ENCODE measurements at places on chromosomes 1 and 21.

DNA sequence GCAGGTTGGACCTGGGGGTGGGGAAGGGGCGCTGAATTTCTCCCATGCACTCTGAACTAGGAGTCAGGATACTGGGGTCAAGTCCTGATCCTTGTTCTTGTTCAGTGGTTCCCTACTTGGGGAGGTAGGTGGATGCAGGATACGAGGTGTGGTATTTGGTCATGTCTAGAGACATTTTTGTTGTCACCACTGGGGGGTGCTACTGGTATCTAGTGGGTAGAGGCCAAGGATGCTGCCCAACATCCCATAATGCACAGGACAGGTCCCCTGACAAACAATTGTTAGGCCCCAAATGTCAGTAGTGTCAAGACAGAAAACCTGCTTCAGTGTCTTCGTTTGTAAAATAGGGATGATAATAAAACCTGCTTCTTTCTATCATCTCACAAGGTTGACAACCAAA, 259.0 kb upstream of the FOXD3 start:
- no peak for DNase-seq

- DNase-seq = no peak
Observed at GRCh38 chr1:175225805-175226129, 33.2 kb upstream of the KIAA0040 start.

DNA sequence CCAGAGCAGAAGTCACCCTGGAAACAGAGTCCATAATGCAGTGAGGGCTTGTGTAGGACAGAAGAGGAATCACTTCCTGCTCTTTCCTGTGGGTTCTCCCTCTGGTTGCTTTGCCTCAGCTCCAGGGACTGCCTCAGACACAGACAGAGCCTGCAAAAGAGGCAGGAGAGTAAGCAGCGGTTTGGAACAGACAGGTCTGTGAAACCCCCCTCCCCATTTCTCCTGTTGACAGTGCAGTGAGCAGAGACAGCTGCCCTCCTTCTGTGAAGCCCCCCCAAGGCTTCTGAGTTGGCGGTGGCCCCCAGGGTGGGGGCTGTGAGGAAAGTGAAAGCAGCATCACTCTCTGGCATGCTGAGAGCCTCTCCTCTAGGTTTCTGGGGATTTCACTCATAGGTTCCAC, 53.0 kb downstream of the MAB21L3 start:
- DNase-seq = no peak

DNA sequence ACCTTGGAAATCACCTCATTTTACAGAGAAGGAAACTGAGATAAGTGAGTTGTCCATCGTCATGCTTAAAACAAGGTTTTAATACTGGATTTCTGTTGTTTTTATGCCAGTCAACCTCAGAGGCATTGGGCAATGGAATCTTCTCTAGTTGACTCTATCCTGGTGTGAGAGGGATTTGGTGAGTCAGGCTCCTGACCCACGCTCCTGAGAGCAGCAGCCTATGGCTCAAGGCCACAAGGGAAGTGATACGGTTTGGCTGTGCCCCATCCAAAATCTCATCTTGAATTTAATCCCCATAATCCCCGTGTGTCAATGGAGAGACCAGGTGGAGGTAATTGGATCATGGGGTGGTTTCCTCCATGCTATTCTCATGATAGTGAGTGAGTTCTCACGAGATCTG, 90.1 kb downstream of the TLR5 start:
- no peak for DNase-seq

DNA sequence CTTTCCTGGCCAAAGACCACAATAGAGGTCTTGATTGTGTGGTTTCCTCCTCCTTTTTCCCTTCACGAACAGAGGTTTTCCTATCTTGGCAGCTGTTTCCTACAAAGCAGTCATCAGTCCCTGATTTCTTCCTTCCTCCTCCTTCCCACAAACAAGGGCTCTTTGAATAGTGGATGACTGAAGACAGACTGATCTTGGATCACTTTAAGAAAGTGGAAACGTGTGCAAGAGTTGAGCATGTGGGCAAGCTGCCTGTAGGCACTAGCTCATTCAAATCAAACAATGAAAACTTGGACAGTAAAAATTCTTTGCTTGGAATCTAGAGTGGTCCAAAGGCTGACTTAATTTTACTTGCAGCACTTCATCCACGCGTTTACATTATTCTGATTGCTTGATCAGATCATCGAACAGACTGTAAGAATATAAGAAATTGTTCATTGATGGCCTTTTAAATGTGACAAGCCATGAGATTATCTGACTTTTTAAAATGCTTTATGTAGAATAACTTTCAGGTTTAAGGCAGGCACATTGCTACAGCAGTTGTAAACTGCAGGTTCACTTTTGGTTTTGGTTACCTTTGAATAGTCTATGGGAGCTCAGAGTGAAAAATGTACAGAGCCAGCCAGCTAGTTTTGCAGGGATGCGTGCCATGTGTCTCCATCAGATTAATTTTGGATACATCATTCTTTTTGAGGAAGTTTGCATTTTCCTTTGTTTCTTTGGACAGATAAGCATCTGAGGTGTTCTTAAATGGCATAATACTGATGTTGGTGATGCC, 34.4 kb downstream of the ADGRL2 start:
- no peak for DNase-seq

- DNase-seq = no peak
Observed at GRCh38 chr1:10438677-10439163, 8.5 kb downstream of the CENPS start.

- DNase-seq = no peak
Observed at GRCh38 chr1:161721738-161722343, 497 bp downstream of the FCRLB start.

DNA sequence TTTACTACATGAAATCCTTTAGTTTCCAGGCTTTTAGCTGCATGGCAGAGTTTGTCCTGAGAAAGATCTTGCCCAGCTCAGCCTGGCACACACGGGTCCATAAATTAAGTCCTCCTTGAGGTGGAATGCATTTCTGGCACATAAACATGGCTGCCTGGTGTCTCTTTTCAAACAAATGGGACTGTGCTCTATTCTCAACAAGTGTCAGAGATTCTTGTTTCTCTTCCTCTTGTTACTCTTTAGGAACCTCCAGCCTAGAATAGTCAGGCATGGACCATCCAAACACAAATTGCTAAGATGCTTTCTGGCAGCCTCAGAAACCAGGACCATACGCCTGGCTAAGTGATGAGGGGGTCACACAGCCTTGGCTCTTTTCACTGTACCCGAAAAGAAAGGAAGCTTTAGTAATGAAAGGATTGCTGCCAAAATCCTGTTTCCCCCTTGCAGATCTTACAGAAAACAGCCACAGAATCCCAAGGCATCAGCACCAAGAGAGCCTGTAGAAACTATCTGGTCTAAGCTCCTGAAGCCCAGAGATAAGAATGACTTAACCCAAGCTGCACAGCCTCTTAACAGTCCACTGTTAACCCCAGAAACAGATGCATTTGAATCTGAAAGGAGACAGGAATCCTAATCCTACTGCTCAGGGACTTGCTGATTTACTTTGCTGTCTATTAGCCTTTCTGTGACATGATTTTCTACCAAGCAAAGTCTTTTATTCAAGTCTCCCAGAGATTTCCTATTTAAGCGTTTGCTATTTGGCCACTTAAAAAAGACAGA, 31.9 kb upstream of the NRDC start:
- DNase-seq = no peak

DNA sequence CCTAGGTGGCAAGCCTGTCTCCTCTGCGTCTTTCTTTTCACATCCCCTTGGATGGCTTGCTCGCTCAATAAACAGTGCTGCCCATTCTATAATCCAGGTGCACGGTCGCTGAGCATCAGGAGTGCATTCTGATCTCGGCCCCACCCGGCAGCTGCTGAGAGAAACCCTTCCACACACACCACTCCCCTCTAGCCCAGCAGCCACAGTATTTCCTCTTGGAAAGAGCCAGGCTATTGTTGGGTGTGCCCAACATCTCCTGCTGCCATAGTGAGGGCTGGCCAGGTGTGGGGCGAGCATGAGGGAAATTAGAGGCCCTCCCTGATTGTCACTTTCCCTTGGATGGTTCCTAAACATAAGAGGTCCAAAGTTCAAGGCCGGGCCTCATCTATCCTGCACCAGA, 24.7 kb downstream of the GPA33 start:
- no peak for DNase-seq

- no peak for DNase-seq
Observed at GRCh38 chr21:46191686-46192575, 7.7 kb upstream of the SPATC1L start.

- no peak for DNase-seq
Observed at GRCh38 chr1:156726549-156727226, 1.6 kb upstream of the METTL25B start.

- DNase-seq = no peak
Observed at GRCh38 chr1:231857609-231858135, 231.1 kb downstream of the DISC1 start.

DNA sequence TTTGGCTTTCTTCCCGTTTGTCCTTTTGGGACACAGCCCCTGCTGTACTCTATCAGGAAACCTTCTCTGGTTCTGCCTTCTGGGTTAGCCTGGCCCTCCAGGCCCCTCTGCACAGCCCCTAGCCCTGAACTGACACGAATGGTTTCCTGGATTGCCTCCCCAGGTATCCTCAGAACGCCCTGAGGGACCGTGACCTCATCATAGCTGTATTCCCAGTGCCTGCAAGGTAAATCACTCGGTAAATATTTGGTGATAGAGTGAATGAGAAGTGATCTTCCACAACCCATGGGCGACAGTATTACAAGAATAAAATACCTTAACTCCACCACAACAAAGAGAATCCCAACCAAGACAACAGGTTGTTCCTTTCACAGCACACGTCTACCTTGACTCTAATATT, 637.2 kb downstream of the SMYD3 start:
- DNase-seq = no peak

GRCh38 chr1:47228644-47229030, 3.4 kb downstream of the TAL1 start:
- DNase-seq = no peak

- no peak for DNase-seq
Observed at GRCh38 chr1:163970699-163971098, 588.3 kb upstream of the PBX1 start.

DNA sequence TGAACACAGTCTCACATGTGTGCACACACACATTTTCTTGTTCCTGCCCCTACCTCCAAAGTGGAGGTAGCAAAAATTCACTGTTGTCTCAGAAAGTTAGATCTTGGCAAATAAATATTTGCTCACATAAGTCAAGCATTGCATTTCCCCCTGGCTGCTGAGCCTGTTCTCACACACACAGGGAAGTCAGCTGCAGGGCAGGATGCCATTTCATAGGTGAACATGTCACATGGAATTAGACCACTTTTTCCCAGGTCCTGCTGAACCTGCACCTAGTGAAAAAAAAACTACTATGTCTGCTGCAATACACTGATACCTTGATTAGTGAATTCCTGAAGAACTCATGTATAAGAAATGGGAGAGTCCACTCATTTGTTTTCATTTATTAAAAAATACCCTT, 5.3 kb upstream of the CD55 start:
- DNase-seq = no peak

GRCh38 chr1:20980051-20980450, 192.9 kb upstream of the HP1BP3 start:
- no peak for DNase-seq

- peak; percentile 51 for DNase-seq
Observed at GRCh38 chr1:199113265-199113869, 474.5 kb downstream of the PTPRC start.

DNA sequence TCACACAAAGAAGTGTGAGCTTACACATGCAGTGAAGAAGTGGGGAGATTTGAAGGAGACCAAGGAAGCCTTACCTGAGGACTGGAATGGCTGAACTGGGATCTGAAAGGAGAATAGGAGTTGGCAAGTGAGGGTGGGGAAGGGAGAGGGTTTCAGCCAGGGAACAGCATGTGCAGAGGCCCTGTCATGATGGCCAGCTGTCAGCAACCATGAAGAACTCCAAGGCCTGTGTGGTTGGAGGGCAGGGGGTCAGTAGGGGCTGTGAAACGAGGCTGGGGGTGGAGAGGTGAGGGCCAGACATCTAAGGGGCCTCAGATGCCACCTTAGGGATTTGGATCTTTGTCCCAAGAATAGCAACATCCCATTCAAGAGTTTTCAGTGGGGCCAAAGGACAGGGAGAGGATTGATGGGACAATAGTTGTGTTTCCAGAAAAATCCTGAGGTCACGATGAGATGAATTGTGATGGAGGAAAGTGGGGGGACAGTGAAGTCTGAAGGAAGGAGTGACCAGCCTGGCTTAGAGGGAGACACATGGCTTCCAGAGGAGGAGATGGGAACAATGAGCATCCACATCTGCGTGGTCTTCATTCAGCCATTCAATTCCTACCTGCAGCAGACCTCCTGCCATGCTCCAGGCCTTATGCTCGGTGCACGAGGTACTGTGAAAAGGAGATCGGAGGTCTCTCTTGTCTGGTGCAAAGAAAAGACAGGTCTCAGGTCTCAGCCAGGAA, 187.6 kb downstream of the MATN1 start:
- no peak for DNase-seq

DNA sequence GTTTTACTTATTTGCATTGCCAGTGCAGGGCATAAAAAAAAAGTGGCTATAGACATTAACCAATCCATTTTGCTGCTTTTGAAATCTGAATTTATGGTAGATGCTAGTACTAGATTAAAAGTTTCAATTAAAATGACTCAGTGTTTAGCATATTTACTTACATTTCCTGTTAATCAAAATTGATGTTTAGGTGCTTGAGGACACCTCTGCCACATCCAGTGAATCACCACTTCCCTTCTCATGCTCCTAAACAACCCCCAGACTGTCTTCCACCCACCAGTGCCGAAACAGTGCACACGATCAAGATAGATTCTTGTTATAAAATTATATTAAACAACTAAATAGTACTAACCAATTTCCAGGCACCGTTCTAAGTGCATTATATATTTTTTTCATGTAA, 32.7 kb downstream of the HSD17B7 start:
- no peak for DNase-seq

GRCh38 chr1:54551891-54552290, 3.9 kb downstream of the ACOT11 start:
- DNase-seq = no peak

GRCh38 chr1:41361495-41362356, 492 bp downstream of the FOXO6 start:
- no peak for DNase-seq

DNA sequence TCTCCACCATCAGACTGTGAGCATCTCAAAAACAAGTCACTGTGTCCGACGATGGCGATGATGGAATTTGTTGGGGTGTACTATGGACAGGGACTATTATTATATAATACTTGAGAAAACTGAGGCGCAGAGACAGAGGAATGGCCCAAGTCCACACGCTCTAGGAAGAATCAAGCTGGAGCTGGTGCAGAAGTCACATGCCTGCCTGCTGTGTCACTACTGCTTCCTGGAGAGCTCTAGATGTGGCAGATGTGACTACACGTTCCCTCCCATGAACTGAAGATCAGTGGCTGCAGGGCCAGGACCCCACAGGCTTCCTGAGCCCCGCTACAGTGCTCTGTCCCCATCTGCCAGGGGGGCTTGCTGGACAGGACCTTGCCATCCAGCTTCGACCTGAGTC, 56.9 kb downstream of the TRABD2B start:
- DNase-seq = no peak
